Activated T-cell treated with anti-CD3 and anti-CD28 coated beads for 24 hours (primary cell): ENCODE measurements at places on chromosomes 3 and 15.

DNA sequence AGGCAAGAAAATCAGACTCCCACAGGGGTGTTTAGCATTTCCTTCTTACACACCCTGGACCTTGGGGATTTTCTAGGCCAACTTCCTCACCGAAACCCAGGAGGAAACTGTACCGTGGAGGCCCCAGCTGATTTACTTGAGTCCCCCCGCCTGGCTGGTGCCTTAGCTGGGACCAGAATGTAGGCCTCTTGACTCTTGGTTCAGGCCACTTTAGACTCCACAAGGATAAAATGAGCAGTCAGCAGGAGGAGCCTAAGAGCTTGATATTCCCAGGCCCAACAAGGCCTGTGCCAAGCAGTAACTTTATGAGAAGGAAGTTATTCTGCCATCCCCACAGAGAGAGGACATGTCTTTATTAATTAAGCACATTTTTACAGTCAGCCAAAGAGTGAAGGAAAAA lies 4.6 kb upstream of the APBA2 start:
- DNase-seq: no peak

- no peak for DNase-seq
Measured at GRCh38 chr15:96818861-96819260, 488.4 kb downstream of the NR2F2 start.

DNA sequence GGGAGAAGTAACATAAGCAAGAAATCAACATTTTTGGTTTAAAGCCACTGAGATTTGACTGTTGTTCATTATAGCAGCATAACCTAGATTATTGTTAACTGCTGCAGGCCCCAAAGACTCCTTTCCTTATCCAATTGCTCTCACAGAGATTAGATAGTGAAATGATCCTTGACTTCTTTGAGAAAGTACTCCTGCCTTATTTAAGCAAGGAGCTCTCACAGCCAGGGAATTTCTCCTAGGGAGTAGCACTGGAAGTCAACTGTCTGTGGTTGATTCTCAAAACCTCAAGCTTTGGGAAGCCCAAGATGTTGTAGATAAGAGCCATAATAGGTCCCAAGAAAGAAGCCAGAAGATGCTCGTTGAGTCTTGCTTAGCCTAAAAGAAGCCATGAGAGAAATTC lies 151.8 kb upstream of the TSC22D2 start:
- no peak for DNase-seq

DNA sequence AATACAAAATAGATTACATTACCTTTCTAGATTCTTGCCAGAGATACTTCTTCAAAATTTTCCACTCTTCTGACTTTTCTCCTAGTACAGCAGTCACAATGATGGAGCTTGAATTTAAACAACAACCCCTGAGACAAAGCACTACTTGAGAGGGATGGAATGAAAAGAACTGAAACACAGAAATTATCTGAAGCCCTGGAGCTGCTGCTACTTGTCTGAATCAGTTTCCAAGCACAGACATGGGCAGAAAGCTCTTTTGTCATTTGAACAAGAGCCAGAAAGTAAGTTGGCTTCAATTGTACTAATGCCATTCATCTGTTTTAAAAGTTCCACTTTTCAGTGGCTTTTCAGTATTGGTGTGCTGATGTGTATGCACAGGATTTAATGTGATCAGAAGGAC lies 718.5 kb upstream of the ARPP21 start:
- DNase-seq: no peak

DNA sequence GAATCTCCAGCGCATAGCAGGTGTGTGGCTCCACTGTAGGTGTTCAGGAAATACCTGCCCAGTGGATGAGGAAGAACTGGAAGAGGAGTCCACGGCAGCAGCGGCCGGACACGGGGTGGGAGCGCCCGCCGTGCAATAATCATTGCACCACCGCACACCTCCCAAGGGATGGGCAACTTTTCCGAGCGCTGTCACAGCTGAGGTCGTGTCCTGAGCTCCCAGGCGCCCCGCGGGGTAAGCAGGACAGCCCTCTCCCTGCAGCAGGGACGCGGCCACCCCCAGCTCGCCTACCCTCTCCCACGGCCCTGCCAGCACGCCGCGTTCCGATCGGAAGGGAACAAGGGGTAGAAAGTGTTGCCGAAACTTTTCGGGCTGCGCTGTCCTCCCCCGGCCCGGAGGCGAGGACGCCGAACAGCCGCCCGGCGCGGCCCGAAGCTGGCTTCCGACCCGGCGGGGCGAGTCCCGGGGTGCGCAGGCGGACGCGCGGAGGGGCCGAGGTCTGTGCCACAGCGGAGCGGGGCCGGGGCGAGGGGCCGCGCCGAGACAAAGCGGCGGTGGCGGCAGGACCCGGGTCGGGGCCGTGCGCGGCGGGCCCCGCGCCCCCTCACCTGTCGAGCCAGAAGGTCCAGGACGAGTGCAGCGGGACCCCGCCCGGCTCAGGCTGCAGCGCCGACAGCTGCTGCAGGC lies 475 bp downstream of the EIF4E3 start:
- DNase-seq: no peak

DNA sequence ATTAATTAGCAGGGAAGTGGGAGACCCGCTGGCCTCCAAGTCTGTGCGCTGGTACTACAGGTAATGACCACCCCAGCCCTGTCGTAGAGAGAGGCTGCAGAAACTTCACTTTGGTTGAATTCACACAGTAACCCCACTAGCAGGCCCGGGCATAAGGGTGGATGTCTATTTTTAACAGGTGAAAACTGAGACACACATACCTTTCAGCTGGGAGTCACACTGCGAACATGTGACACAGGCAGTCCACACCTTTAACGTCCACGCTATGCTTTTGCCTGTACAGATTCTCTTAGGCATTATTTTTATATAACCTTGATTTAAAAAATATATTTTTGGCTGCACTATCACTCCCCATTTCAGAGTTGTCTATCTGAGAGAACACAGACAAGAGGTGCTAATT lies 3.9 kb downstream of the LRRK1 start:
- no peak for DNase-seq

DNA sequence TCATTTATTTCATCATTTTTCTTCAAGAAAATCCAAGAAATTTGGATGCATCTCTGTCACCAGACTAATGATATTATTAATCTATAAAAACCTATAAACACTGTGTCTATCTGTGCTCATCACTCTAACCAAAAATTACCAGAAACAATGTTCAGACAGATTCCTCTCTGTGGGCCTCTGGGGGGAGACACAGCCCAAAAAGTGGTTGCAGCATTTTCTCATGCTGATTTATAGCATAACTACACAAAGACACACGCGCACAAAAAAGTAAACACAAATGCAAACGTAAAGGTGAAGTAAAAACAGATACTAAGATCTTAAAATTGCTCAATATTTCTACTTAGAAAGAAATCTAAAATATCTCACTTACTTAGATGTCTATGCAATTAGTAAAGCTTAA lies 976.0 kb downstream of the GBE1 start:
- no peak for DNase-seq

DNA sequence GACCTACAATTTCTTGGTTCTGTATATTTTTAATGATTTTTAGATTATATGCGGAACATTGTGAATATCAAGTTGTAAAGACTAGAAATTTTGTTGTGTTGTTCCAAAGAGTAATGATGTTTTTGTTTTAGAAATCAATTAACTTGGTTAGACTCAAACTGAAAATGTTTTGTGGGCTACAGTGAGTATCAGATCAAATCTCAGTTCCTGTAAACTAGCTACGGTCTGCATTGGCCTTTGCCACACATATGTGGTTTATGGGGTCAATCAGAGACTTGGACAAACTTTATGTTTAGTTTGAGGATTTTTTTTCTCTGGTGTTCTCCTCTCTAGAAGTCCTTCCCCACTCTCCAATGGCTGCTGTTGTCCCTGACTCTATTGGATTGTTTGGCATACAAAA lies 308.0 kb upstream of the THRB start:
- no peak for DNase-seq

DNA sequence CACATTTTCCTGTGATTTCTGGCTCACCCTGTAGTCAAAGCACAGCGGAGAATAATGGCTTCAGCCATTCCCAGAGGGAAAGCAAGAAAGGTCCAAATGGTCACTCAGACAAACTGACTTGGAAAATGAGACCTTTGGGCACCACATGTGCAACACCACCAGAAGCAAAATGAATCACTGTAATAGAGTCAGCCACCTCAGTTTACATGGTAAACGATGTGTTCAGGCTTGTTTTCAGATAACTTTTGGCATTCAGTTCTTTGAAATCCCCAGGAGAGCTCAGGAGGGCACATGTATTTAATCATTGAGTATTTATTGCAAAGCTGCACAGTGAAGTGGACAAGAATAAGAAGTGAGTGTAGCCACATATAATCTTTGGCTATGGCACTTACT lies 38.4 kb upstream of the ALCAM start:
- no peak for DNase-seq

DNA sequence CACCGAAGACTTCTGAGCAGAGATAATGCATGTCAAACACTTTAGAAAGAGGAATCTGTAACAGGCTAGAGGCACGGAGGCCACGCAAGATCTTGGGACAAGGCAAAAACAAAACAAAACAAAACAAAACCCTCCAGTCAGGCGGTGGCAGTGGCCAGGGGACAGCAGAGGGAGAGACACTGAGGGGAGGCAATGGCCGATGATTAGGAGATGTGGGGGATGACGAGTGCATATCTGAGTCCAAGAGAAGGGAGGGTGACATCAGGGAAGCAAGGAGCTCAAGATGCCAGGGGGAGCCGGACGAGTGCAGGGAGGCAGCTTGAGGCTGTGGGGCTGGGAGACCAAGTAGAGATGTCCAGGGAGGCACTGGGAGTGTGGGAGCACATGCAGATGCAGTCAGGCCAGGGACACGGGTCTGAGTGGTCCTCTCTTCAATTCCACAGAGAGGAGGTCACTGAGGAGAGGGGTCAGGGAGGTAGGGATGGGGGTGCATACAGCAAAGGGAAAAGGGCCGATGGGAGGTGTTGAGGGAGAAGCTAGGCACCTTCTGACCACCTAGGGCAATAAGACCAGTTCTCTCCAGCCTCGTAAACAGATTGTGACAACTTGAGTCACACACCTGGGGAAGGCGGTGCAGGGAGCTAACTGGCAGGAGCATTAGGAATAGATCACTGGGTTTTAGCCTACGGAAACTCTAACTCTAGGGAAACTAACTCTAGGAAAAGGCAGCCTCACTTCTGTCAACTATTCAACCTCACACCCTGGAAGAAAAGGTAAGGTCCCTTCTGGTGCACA lies 29.6 kb downstream of the SLCO2A1 start:
- DNase-seq: no peak

DNA sequence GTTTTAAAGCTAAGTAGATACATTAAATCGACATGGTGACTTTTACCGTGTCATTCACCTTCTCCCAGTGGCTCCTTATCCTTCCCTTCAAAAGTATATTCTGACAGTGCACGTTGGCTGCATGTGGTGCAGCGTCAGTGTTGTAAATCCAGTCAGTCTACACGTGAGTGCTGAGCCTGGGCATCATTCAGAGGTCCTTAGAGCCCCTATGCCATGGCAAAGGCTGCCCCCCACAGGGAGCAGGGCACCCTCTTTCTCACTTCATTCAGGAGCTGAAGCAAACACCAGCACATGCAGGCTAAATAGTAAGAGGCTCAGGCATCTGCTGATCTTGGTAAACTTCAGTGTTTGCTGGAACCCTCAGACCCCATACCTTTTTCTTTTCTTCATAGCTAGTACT lies 43.3 kb downstream of the RASGRP1 start:
- DNase-seq: no peak

DNA sequence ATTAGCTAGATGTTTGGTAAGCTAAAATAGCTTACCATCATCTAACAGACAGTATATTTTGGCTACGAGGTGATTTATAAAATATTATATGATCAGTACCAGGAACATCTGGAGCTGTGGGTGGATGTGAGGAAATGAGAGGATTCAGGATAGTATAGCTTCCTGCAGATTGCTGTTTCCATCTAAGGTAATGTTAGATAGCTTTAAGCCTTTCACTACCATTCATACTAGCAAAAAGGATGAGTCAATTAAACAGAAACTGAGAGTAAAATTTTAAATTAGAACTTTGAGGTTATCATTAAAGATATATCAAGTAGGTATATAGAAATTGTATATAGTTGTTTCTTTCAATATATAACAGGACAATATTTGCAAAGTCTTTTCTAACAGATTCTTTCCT lies 8.0 kb downstream of the ZBTB20 start:
- DNase-seq: no peak

- no peak for DNase-seq
Measured at GRCh38 chr15:68806220-68807060, 14.3 kb downstream of the ANP32A start.

- DNase-seq: no peak
Measured at GRCh38 chr3:157566596-157566995, 63.4 kb upstream of the VEPH1 start.

DNA sequence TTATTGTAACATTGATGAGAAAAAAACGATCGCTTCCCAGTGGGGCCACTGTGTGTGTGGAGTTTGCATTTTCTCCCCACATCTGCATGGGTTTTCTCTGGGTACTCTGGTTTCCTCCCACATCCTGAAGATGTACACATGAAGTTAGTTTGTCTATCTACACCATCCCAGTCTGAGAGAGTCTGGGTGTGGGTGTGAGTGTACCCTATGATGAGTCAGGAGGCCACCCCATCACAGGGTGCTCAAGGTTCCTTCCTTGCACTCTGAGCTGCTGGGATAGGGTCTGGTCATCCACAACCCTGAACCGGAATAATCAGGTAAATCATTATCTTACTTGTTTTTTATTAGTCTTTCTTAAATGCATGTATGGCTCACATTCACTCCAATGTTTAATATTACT lies 457.1 kb downstream of the NTRK3 start:
- DNase-seq: no peak

DNA sequence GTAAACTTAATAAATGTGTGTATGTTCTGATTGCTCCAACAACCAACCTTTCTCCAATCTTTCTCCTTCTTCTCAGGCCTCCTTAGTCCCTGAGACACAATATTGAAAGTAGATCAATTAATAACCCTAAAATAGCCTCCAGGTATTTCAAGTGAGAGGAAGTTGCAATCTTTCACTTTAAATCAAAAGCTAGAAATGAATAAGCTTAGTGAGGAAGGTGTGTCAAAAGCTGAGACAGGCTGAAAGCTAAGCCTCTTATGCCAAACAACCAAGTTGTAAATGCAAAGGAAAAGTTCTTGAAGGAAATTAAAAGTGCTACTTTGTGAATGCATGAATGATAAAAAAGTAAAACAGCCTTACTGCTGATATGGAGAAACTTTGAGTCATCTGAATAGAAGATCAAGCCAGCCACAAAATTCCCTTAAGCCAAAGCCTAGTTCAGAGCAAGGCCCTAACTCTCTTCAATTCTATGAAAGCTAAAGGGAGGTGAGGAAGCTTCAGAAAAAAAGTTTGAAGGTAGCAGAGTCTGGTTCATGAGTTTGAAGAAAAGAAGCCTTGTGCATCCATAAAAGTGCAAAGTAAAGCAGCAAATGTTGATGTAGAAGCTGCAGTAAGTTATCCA lies 38.6 kb downstream of the CCDC80 start:
- no peak for DNase-seq

- no peak for DNase-seq
Measured at GRCh38 chr3:180548050-180548449, 53.9 kb upstream of the TTC14 start.

- DNase-seq: no peak
Measured at GRCh38 chr3:12232785-12233300, 56.0 kb upstream of the PPARG start.

- DNase-seq: no peak
Measured at GRCh38 chr3:184656829-184657681, 54.8 kb downstream of the MAGEF1 start.
